Bronchial epithelial cell (primary cell): ENCODE measurements at places on chromosomes 2 and 18. TPM values are rescaled to one million over a fixed set of nuclear protein-coding genes. Genes with fewer than 3 reads are reported as not detected.
A peak's percentile ranks its signal among the peaks of the same experiment; 100 is the strongest.

The CLEC4F gene
- total RNA-seq = not detected in 2 replicates

The CFAP53 gene
- total RNA-seq = 0.26 and 1.3 TPM in 2 replicates

The CPLX4 gene
- not detected in 2 replicates for total RNA-seq

The PLCD4 gene
- 0.53 and 1.2 TPM in 2 replicates for total RNA-seq

The RAB27B gene
- 65.5 and 72.7 TPM in 2 replicates for total RNA-seq

The EPB41L3 gene
- total RNA-seq = 0.53 and 7.4 TPM in 2 replicates

The TFPI gene
- 0.64 and 2.1 TPM in 2 replicates for total RNA-seq

The ZNF396 gene
- 0.79 and 2.6 TPM in 2 replicates for total RNA-seq

The LYPD6 gene
- 0.13 and 0.26 TPM in 2 replicates for total RNA-seq

The ANKRD30BL gene
- total RNA-seq = not detected in 2 replicates

The IL36A gene
- total RNA-seq = 6.3 and 11.5 TPM in 2 replicates

The HAAO gene
- 0.38 TPM in 1 of 2 replicates, not detected in the other for total RNA-seq

The INHA gene
- under 0.01 and 0.13 TPM in 2 replicates for total RNA-seq

The CABLES1 gene
- total RNA-seq = 0.13 and 0.26 TPM in 2 replicates

The GCG gene
- not detected in 2 replicates for total RNA-seq

The MFSD2B gene
- under 0.01 TPM in 1 of 2 replicates, not detected in the other for total RNA-seq

GRCh38 chr2:223526106-223526505, 76.1 kb downstream of the SCG2 start:
- peak; percentile 66 for DNase-seq

DNA sequence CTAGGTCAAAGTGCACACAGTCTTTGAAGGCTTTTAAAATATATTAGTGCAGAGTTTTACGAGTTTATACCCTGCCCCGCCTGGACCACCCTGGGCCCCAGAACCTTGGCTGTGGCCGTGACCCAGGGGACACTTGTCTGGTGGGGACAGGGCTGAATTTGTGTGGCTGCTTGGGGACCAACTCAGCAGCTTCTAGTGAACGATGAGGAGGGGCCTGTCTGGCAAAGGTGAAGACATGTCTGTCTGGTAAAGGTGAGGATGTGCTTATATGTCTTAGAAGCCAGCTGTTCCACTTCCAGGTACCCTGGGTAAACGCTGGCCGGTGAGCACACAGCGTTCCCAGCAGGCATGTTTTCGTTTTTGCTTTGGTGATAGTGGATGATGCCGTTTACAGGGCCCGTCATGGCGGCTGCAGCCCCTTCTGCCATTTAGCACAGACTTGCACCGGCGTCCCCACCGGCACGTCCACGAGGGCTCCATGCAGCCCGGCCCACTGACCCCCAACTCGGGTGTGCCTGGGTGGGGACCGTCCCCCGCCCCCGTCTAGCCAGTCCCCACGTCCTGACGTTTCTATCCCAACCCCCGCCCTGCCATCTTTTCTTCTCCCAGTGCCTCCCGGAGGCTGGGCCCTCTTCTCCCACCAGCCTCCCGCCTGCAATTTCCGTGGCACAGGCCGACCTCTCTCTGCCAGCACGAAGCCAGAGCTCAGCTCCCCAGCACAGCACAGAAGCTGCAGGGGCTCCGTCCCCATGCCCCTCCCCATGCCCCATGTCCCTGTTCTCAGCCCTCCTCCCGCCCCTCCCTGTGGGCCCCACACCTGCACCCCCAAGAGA, 67.8 kb downstream of the SLC66A2 start:
- no peak for DNase-seq

DNA sequence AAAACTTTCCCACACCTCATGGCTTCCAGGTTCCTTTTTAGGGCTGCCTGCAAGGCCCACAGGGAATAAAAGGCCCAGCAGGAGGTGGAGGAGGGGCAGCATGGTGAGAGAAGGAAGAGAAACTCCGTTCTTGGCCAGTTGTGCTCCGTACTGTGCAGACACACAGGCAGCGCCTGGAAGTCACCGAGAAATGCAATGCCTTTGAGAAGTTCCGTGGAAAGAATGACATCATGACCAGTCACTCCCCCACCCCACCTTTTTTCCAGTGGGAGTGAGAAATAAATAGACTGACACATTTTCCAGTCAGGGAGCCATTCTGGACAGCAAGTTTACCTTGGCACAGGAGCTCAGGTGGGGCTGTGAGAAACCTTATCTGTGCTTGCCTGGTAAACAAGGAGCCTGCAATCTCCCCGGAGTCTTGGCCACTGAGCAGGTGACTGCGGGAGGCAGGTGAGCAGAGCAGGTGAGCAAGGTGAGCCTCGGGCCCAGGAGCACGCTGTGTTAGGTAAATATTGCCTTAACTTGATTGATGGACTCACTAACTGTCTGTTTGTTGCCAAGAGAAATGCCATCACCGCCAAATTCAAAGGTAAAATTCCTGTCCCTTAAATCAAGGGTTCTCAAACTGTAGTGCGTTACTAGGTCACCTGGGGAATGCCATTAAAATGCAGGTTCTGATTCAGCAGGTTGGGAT, 13.5 kb upstream of the LBH start:
- DNase-seq = peak; percentile 89

DNA sequence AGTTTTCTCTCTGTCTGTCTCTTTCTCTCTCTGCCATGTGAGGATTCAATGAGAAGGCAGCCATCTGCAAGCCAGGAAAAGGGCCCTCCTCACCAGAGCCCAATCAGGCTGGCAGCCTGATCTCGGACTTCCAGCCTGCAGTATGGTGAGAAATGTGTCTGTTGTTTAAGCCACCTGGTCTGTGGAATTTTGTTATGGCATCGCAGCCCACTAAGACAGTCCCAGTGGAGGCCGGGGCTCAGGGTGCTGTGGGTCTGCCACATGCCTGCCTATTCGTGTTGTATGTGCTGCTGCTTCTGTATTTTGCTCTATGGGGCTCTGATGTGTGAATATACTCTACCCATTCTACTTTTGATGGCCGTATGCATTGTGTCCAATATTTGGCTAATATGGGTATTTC, 139.0 kb upstream of the HS6ST1 start:
- DNase-seq = no peak

DNA sequence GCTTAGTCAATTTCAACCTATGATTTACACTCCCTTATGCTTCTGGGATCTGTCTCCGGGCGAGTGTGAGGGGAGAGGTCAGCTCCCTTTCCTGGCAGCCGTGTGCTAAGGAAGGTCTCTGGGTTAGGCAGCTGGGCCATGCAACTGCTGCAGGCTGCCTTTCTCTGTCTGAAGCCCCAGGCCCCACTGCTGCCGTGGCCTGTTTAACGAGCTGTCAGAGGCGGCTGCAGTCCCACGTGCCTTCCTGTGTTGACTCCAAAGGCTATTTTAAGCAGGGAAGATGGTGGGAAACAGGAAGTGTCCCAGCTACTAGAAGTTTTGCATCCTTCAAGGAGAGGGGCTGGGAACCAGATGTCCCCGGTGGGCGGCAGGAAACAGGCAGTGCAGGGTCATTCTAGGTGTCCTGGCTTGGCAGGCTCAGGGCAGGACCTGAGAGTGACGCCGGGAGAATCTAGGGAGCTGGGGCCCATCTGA, 186.4 kb downstream of the TNS1 start:
- no peak for DNase-seq

GRCh38 chr18:3935305-3935704, 485.3 kb downstream of the TGIF1 start:
- DNase-seq = peak; percentile 53

DNA sequence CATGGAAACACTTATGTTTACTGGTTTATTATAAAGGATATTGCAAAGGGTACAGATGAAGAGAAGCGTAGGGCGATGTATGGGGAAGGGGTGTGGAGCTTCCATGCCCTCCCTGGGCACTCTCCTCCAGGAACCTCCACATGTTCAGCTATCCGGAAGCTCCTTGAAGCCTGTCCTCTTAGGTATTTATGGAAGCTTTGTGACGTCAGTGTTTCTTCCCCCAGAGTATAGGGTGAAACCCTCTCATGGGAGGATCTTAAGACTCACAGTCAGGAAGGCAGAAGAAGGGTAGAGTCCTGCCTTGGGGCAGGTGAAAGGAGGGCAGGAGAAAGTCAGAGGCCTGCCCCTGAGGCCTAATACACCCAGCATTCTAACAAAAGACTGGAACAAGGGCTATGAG, 61.3 kb upstream of the CREB1 start:
- DNase-seq = no peak

GRCh38 chr2:136497709-136498108, 267.6 kb upstream of the THSD7B start:
- no peak for DNase-seq

DNA sequence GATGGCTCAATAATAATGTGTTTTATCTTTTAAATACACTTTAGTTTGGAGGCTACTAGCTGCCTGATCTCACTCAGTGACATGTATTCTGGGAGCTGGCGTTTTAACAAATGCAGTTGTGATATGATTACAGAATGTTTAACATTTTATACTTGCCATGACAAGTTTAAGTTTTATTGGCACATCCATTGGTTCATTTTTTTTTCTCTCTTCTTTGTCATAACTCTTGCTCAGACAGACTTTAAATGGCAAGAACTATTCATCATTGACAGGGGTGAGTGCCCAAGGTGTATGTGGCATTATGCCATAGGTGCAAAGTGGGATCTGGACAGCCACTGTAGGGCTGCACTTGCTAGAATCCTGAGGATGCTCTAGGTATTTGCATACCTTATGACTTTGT, 72.1 kb upstream of the MYL1 start:
- peak; percentile 82 for DNase-seq

GRCh38 chr18:59631583-59632181, 65.5 kb downstream of the CCBE1 start:
- peak; percentile 47 for DNase-seq

GRCh38 chr2:54469484-54470053, 13.4 kb downstream of the SPTBN1 start:
- DNase-seq = no peak

GRCh38 chr2:109001201-109001600, 12.2 kb upstream of the EDAR start:
- peak; percentile 63 for DNase-seq

DNA sequence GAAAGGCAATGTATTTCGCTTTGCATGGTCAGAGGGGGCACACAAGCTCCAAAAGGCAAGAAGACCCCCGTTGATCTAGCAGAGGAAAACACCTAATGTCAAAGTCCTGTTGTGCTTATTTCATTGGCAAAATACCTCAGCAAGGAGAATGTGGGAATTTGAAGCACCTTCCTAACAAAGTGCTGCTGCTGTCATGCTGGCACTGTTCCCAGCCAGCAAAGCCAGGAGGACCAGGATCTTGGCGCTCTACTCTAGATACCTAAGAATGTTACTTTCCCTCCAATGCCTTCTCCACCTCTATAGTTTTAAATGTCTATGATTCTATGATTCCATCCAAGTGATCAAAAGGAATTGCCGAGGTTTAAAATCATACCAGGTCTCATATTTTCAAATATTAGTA, 867.9 kb upstream of the POU3F3 start:
- no peak for DNase-seq

- DNase-seq = no peak
Observed at GRCh38 chr2:1052771-1053191, 102.1 kb downstream of the SNTG2 start.

DNA sequence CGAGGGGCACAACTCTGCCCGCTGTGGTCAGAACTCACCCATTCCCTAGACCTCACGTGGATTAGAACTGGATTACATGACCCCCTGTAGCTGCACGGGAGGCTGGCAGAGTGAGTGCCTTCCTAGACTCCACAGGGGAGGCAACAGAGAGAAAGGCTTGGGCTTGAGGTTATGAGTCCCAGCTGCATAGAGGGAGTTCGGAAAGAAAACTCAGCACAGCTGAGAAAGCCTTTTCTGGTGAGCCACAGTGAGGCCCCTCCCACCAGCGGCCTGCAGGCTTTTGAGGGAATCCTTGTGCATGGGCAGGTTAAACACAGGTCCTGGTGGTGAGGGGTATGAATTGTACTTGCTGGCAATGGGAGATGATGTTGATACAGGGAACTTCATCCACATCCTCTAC, 217.3 kb downstream of the FHOD3 start:
- DNase-seq = no peak

- no peak for DNase-seq
Observed at GRCh38 chr2:190084704-190085103, 22.2 kb upstream of the MSTN start.

GRCh38 chr2:184067502-184067901, 530.8 kb upstream of the ZNF804A start:
- DNase-seq = no peak

DNA sequence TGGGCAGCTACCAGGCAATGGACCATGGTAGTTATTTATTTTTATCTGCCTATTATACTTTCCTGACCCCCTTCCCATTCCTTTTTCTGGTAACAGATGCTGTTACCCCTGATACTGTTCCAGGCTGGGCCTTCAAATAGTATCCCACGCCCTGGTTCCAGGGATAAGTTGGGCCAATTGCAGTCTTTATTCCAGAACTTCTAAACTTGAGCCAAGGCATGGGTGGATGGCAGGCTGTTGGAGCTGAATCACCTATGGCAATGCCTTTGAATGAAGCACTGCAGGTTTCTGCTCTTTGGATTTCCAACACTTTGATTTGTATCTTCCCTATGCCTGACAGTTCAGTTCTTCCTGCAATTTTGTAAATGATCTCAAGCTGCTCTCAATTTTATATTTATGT, 99.2 kb upstream of the LHCGR start:
- no peak for DNase-seq

DNA sequence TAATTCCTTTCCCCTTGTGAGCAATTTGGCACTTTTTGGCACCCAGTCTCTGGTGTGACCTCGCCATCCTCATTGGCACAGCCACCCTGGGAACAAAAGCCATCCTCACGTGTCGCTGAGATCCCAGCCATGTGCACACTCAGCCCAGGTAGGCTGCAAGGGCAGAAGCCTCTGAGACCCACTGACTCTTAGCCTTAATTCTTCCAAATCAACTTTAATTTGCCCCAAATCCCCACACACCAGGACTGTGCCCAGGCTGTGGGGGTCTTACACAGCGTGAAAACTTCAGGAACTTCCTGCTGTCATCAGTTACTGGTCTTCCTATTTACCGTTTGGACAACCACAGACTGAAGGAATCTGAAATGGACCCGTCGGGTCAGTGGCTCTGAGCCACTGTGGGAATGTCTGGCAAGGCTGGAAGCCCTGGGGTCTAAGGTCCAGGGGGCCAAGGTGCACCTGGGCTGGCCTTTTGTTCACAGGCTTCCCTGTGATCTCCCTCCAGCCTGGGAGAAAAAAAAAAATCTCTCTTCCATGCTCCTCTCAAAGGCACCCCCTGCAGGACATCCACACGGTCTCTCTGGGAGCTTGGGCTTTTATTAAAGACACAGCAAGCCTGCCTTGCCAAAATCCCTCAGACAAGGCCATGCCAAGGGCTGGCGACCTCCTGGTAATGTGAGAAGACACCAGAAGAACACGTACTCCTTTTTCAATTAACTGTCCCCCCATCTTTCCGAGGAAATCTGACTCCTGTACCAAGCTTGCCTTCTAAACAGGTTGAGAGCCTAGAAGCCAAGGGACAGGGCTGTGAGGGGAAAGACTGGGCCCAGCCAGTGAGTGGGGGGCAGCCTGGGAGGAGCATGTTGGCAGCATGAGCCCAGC, 42.1 kb upstream of the LAPTM4A start:
- peak; percentile 64 for DNase-seq

DNA sequence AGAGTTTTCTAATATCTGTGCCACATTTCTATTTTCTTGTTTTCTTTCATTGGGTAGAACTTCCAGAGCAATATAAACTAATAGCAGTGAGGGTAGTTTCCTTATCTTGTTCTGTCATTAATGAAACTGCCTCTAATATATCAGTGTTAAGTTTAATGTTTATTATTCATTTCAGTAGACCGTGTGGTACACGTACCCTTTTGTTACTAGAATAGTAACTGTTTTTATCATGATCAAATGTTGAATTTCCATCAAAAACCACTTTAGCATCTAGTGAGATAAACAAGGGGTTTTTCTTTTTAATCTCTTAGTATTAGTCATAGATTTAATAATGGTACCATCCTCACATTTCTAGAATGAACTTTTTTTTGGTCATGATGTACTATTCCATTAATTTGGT, 16.0 kb downstream of the DGUOK start:
- DNase-seq = no peak
